ENCODE measurements at places on chromosomes 12 and 14.

GRCh38 chr12:21773806-21774205 is 700 bp downstream of the KCNJ8 start:
- DNase-seq = no peak

DNA sequence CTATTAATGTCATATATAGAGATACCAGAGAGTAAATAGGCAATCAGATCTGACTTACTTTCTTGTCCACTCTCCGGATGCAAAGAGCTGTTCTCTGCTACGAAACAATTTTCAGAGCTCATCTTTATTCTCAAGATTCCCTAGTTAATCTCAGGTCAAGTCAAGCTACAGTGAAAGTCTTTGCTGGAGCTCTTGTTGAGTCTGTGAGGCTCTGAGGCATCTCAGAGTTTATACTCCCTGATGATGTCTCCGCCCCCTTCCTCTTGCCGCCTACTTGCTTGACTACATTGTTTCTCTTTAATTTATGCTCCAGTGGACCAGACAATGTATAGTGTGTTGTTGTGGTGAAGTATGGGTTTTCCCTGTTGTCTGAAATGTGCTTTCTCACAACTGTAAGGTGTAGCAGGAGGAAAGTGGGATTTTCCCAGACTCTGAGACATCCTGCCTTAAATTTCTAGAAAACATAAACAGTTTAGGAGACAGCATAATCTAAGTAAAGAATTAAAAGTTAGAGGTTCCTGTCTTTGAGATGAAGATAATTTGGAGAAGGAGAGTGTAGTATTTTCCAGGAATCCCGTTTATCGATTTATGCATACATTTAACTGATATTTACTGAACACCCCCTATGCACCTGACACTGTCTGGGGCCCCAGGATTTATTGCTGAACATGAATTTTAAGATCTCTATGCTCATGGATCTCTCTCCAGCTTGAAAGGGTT is at the start of gene CD69:
CD69 (minus strand) TSS at position 203 of the 720 bp plus-strand sequence; CDS start at position 122, 81 bp downstream.
- DNase-seq = no peak

DNA sequence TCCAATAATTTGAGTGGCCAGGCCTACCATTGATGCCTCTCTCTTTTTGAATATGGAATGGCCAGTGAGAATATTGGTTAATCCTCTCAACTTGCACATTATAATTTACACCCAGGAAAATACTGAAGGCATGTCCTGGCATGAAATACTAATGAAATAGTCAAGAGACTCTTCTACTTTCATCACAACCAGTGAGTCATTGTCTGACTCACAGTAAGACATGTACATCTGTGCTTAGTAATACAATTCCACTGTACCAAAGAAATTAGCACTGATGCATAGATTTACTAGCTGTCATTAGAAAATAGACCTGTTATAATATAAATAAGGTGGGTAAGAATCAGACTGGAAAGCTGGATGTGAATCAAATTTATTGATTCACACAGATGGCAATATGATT is 31.6 kb downstream of the KCNC2 start:
- no peak for DNase-seq

GRCh38 chr14:35121026-35121886 is 534 bp downstream of the PPP2R3C start:
- no peak for DNase-seq

DNA sequence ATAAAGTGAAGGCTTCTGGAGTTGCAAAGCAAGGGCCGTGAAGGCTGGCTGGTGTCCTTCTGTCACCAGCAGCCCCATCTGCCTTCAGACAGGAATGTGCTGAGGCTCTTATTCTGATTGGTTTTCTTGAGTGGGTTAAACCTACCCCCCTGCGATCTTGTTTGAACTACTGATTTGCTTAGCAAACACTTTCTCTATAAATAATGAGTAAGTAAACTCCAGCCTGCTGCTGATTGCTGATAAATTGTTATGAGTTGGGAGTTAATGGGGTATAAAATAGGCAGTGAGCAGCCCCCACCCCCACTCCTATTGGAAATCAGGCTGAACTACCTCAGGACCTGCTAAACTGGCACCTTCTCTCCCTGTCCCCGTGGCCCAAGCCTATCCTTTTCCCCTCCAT is 146.1 kb upstream of the NOS1 start:
- peak; percentile 88 for DNase-seq

DNA sequence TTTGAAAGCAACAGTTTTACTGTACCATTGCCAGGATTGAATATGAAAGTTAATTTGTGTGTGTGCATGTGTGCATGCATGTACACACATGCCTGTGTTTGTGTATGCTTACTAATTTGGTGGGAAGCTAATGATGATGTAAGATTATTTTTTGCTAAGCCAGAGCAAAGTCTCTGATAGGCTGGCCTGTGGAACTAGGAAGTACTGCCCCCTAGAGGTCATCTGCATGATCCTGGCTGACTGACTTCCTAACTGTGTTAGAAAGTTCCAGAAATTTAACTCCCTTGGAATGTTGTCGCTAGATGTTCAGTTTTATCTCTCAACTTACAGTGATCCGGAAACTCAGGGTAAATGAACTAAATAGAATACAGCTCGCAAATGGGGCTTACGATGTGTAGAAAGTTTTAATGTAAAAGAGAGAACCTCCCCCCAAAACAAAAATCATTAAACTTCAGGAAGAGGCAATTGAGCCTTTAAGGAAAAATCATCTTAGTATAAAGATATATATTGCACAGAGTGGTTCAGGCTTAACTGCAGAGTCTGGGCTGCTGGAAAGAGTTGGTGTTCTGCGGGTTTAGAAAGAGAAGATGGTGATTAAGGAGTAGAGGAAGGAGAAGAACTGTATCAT is 34.3 kb upstream of the SLC38A1 start:
- DNase-seq = no peak

- peak; percentile 49 for DNase-seq
Measured at GRCh38 chr14:28340816-28341215, 425.8 kb upstream of the FOXG1 start.

- no peak for DNase-seq
Measured at GRCh38 chr12:20205854-20206253, 162.5 kb upstream of the PDE3A start.

DNA sequence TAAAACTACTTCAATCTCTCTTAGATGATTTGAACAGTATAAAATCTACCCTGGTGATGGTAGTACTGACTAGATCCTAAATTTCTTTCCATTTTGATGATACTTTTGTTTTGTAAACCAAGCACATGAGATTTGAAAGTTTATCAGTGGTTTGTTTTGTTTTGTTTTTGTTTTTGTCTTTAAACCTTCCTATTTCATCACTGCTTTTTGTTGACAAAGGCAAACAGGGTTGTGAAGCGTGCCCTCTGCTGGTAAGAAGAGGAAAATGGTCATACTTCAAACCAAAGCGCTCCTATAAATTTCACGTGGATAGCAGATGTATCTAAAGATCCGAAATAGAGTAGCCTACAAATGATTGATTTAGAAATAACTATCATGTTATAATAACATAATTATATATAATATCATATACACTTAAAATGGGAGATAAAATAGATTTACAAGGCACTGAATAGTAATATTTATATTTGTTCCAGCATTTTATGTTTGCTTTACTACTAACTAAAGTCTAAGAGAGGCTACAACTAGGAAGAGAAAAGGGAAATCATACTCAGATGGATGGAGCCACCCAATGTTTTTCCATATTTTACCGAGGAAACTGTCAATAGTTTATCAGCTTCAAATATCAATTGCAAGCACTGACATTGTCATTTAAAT is 254.0 kb upstream of the USP15 start:
- DNase-seq = no peak

GRCh38 chr12:32505067-32505945 is 105.9 kb downstream of the FGD4 start:
- DNase-seq = no peak

- no peak for DNase-seq
Measured at GRCh38 chr14:104307627-104308401, 169.4 kb downstream of the KIF26A start.

DNA sequence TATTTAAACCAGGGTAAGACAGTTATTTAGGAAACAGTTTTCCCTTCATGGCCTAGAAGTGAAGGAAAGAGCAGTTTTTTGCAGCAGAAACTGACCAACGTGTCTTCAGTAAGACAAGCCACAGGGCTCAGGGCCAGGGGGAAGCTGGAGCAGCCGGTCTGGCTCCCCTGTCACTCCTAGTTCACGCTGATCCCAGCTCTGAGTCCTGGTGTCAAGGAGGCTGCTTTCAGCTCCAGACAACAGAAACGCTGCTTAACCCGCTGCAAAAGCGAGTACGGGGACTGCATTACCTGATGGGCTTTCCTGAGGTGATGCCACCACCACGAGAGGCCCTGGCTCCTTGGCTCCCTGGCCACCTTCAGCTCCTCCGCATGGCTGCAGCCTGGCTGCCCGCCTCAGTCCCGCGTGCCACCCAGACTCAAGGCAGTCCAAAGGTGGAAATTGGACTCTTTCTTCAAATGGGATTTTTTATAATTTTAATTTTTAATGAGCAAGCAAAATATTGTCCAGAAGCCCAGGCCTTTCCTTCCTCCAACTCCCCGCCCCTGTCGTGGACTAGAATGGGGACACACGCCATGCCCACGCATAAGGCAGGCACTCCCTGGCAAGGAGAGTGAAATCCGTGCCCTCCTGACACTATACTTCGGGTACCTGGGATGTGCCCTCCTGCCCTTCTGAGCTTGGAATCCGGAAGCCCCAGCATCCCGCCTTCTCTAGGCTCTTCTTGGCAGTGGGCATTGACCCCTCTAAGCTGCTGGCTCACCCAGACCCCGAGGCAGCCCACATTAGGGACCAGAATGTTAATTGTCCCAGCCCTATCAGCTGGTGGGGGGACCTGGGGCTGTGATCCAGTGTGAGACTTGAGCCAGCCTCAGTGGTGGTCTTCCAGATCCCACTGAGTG is 85.0 kb downstream of the PAPOLA start:
- DNase-seq = no peak

DNA sequence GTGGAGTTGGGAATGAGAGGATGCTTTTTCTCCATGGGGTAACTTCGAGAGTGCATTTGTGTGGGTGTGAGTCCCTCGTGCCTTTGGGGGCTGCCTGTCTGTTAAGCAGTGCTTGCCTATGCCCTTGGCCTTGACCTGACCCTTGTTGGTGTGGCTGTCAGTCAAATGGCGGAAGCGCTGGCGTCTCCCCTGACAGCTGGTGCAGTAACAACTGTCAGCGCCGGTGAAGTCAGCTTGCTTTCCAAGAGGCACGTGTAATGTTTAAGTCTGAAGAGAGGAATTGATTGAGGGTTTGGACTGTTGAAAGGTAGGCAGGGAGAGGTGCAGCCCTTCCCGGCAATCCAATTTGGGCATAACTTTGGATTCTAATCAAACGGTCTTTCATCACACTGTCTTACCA is 211.3 kb downstream of the AACS start:
- no peak for DNase-seq

DNA sequence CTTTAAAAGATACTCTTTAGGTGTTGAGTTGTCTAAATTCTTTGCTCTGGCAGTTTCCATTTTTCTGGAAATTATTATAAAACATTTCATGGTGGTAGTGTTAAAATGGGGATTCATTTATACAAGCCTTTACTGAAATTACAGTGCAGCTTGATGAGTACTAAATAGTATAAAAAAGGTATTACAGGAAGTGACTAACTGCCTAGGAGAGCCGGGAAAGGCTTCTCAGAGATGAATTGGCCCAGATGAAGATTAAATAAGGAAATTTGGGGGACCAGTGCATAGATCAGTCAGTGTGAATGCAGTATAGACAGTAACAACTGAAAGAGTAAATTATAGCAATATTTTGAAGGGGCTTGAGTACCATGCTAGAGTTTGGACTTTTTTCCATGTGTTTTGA is 7.5 kb downstream of the PSMA6 start:
- no peak for DNase-seq

DNA sequence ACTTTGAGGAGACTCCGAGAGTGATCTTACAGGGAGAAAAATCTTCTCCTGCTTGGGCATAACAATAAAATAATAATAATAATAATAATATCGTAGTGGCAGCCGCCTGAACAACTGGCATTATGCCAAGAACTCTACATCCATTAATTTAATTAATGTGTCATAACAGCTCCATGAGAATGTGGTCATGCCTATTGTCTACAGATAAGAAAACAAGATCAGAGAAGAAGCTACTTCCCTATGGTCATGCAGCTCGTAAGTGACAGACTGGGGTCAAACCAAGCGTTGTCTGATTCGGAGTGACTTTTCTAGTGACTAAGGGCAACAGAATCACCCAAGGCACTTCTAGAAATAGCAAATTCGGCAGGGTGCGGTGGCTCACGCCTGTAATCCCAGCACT is 11.7 kb downstream of the PROX2 start:
- DNase-seq = no peak
